ENCODE measurements at places on chromosomes 6 and 20. TPM values are rescaled to one million over a fixed set of nuclear protein-coding genes. Genes with fewer than 3 reads are reported as not detected.

GRCh38 chr6:96836631-96837080, 621 bp downstream of the GPR63 start:
- H3K27me3 ChIP-seq, result peaks cover 43% of the 10 kb centered on the region
- DNase-seq, result no peak
- peak overlapping the region; percentile 88 for H3K27ac ChIP-seq
- peak overlapping the region; percentile 94 for H3K4me3 ChIP-seq
- peaks cover 8% of the 10 kb centered on the region for H3K4me1 ChIP-seq
- no peaks in the 10 kb centered on the region for H3K36me3 ChIP-seq

GRCh38 chr6:63672582-63673129, 37.1 kb downstream of the PHF3 start:
- no peaks in the 10 kb centered on the region for H3K27me3 ChIP-seq
- peaks cover 23% of the 10 kb centered on the region for H3K4me1 ChIP-seq
- peak overlapping the region; percentile 22 for H3K27ac ChIP-seq
- DNase-seq, result no peak
- peaks cover 8% of the 10 kb centered on the region for H3K36me3 ChIP-seq

GRCh38 chr6:40733290-40733689, 146.1 kb upstream of the LRFN2 start:
- H3K4me3 ChIP-seq, result no peak overlapping the region
- H3K27me3 ChIP-seq, result peaks cover 29% of the 10 kb centered on the region
- peaks cover 4% of the 10 kb centered on the region for H3K4me1 ChIP-seq
- no peak overlapping the region for H3K27ac ChIP-seq
- DNase-seq, result no peak

The LPA gene
- 3.2 TPM for total RNA-seq

The BEND6 gene
- total RNA-seq, result 0.46 TPM

The LY6G5C gene
- total RNA-seq, result 6.5 TPM

GRCh38 chr20:38920411-38920810, 5.8 kb upstream of the FAM83D start:
- H3K27ac ChIP-seq, result no peak overlapping the region
- peaks cover 2% of the 10 kb centered on the region for H3K4me1 ChIP-seq
- peaks cover 9% of the 10 kb centered on the region for H3K27me3 ChIP-seq
- DNase-seq, result no peak
- no peak overlapping the region for H3K4me3 ChIP-seq

- no peak for DNase-seq
- H3K27ac ChIP-seq, result no peak overlapping the region
- no peaks in the 10 kb centered on the region for H3K27me3 ChIP-seq
Observed at GRCh38 chr6:21295506-21296240, 297.9 kb upstream of the SOX4 start.

DNA sequence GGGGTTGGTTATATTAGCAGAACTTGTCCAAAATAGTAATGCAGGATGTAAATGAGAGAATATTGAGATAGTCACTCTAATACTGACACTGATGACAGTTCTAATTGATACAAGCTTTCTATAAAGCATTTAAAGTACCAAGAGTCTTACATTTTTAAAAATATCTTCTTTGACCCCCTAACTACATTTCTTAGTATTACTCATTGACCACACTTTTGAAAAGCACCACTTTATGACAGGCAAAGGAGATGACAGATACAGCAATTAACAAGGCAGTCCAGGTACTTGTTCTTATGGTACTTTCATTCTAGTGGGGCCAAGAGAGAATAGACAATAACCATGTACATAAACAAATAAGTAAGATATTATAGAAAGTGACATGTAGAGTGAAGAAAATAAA, 139.4 kb upstream of the EYA4 start:
- H3K27ac ChIP-seq, result no peak overlapping the region
- no peaks in the 10 kb centered on the region for H3K4me1 ChIP-seq
- DNase-seq, result no peak
- H3K27me3 ChIP-seq, result peaks cover 6% of the 10 kb centered on the region
- no peak overlapping the region for H3K4me3 ChIP-seq

The HLA-DQA2 gene
- total RNA-seq, result 0.79 TPM
